ENCODE measurements at places on chromosomes 16 and 17. TPM values are rescaled to one million over a fixed set of nuclear protein-coding genes. Genes with fewer than 3 reads are reported as not detected.

The JPH3 gene
- polyA plus RNA-seq, result 1.0 TPM

- DNase-seq, result no peak
These were observed 77.1 kb upstream of the WSB1 start for GRCh38 chr17:27216836-27217235.

- no peak for DNase-seq
These were observed 774 bp downstream of the ENGASE start for GRCh38 chr17:79075446-79075750.

The HASPIN gene
- 3.8 TPM for polyA plus RNA-seq

GRCh38 chr16:84950906-84951305 lies 60.4 kb downstream of the ZDHHC7 start:
- no peak for DNase-seq

- DNase-seq, result no peak
These were observed 1.2 kb downstream of the SNTB2 start for GRCh38 chr16:69188236-69188549.

GRCh38 chr16:27401768-27402568 lies at the start of gene IL21R:
Gene IL21R (plus strand): TSS chr16:27402174. CDS start chr16:27430072, 27,898 bp downstream.
- DNase-seq, result no peak

DNA sequence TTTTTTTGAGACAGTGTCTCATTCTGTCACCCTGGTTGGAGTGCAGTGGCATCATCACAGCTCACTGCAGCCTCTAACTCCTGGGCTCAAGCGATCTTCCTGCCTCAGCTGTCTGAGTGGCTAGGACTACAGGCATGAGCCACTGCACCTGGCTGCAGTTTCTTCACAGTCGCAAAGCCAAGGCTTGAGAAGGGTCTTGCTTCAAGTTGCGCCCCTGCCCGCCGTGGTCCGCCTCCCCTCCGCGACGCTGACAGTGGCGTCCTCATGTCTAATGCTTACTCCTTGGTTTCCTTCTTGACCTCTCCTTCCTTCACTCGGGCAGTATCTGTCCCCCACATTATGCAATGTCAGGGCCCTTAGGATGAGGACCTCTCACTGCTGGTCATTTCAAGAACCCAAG lies 112.7 kb downstream of the ADCY9 start:
- no peak for DNase-seq

- no peak for DNase-seq
These were observed 252.4 kb downstream of the GRIN2A start for GRCh38 chr16:9929836-9930235.

DNA sequence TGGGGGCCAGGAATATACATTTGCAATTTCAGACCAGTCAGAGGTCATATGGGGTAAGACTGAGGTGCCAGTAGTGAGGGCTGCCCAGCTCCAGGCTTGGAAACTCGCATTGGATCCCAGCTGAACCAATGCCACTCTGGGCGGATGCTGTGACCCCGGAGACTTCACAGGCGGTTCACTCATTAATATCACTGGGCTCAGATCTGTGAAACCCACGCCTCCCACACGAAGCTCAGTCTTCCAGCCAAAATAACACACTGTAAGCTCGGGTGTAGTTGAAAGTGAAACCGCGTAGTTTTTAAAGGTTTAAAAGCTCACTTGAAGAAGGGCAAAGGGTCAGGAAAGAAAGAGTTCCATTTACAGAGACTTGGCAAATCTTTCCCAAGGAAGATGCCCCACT lies 254.8 kb downstream of the FOXL1 start:
- DNase-seq, result no peak

DNA sequence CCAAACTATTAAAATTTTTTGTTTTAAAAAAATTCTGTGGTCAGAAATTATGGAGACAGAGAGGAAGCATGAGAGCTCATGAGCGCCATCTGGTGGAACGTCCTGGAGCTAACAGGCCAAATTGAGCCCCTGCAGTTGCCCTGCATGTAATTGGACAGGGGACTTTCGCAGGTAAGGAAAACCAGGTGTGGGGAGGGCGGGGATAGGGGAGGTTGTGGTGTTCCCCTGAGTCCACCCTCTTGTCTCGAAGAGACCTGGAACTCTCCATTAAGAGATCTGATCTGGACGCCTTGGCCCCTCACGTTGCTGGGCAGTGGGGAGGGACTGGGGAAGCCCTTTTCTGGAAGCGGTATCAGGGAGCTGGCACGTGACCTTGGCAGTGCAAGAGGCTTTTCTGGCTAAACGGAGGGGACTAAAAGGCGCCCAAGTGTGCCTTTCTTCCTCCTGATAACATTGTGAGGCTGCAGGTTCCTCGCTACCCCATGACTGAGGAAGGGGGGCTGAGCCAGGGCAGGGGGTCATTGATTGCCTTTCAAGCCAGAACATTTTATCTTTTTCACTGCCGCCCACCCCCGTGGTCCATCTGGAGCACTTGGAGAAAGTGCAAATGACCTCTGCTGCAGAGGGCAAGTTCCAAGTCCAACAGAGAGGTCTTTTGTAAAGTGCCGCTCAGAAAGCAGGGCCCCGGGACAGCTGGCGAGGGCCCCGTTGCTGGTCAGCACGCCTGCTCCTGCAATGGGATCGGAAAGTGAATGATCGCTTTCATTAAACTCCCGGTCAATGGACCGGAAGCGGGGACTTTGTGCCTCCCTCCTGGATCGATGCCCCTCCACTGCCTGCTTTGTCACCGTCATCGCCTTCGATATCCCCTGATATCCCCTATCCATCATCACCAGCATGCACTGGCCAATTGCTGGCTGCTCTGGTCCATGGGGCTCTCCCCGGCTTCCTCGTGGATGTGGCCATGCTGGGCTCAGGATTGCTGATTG lies 18.4 kb downstream of the PDILT start:
- DNase-seq, result peak; percentile 43

DNA sequence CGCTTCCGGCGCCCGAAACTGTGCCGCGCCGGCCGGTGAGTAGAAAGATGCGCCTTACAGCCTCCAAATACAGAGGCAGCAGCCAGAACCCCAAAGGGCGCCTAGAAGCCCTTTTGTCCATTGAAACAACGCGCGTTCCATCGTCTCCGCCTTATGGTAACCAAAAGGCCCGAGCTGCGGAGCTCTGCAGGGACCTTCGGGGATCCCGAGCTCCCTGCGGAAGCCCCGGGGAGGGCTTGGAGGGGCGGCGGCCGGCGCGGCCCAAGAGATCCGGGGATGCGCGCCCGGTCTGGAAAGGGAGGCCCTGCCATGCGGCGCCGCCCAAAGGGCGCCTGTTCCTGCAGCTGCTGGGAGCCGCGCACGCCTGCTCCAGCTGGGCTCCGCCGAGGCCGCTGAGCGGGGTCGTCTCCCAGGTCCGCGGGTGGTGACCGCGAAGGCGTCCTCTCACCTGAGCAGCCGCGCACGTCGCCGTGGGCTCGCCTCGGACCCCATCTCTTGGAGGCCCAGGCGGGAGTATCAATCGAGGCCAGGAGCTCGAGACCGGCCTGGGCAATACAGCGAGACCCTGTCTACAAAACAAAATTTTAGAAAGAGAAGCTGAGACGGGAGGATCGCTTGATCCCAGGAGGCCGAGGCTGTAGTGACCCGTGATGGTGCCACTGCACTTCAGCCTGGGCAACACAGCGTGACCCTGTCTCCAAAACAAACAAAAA lies 742 bp upstream of the FBXO31 start:
- no peak for DNase-seq

The KRT23 gene
- 1.4 TPM for polyA plus RNA-seq

GRCh38 chr17:33204156-33204555 lies 88.9 kb downstream of the ASIC2 start:
- no peak for DNase-seq

DNA sequence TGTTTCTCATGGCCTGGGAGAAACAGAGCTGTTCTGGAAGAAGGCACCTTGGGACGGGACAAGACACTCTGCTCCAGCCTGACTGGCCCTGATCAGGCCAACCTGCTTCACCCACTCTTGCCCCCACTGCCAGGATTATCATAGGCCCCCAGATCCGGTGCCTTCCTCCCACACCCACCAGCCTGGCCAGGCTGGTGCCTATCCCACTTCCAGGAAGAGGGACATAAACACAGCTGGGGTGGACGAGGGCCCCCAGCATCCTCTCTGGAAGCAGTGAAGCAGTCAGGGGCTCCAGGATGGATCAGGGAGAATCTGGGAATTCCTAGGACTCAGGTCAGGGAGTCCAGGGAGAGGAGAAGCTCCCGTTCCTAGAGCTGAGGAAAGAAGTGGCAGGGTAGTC lies 16.9 kb upstream of the ITGA3 start:
- DNase-seq, result no peak

DNA sequence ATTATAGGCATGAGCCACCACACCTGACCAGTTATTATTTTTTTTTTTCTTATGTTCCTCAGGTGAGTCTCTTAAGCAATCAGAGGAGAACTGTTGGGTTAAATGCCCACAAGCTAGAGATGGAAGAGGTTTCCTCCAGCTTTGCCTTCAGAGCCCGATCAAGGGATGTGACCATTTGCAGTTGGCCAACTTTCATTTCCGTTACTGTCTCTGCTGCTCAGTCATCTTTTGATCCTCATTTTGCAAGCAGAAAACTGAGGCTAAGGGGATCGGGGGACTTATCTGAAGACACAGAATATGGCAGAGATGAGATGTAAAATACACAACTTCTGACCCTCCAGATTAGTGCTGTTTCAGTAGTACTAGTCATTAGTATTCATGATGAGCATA lies 188.8 kb downstream of the RAB11FIP4 start:
- no peak for DNase-seq
